Bronchial epithelial cell (primary cell): ENCODE measurements at places on chromosomes 6 and 20. TPM values are rescaled to one million over a fixed set of nuclear protein-coding genes. Genes with fewer than 3 reads are reported as not detected.

DNA sequence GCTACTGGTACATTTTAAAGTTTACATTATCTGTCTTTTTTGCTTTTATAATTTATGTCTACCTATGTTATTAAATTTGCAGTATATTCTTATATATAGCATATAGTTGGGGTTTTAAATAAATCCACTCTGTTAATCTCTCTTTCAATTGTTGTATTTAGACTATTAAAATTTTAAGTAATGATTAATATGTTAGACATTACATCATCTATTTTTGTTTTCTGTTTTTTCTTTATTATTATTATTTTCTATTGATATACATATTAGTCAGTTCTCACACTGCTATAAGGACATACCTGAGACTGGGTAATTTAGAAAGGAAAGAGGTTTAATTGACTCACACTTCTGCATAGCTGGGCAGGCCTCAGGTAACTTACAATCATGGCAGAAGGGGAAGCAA lies 1338.2 kb upstream of the GJE1 start:
- DNase-seq: no peak

GRCh38 chr6:130929036-130929678 lies 102.0 kb downstream of the SMLR1 start:
- DNase-seq: no peak

LHFPL5 gene
- total RNA-seq: not detected in 2 replicates

ZC3H12D gene
- total RNA-seq: under 0.01 TPM in 2 replicates

ZNF831 gene
- not detected in 2 replicates for total RNA-seq
